ENCODE measurements at places on chromosomes 3 and 15.

DNA sequence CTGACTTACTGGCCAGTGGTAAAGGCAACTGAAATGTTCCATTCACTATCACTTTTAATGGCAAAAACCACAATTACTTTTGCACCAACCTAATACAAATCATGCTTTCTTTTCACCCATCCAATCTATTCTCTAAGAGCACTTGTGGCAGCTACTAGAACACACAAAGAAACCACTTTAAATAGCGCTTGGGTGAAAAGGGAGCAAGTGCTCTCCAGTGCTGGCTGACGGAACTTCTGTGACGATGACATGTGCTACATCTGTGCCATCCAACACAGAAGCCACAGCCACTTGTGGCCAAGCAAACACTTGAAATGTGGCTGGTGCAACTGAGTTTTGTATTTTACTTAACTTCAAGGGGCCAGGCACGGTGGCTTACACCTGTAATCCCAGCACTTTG, 18.9 kb downstream of the SH3BP5 start:
- no peak for DNase-seq

GRCh38 chr3:188350961-188351360, 197.0 kb downstream of the LPP start:
- no peak for DNase-seq

DNA sequence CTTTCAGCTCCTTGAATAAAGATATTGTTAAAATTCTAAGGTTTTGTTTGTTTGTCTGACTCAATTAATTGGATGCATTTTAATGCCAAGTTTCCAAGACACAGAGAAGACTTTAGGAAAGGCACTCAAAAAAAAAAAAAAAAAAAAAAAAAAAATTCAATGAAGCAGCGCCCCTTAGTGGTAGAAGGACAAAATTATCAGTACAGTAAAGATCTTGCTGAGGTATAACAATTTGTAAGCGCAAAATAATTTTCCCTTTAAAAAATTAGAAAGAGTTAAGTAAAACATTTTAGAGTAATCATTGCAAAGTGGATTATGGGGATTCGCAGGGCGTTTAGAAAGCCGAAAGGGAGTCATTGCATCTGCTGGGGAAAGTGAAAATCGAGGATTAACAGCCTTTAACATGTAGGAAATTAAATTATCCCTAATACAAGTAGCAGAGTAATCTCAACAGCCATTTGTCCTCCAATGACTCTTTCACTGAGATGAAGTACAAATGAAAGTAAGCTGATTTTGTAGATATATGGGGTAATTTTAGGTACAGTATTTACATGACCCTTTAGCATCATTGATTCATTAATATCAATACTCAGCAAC, 5.8 kb upstream of the DIS3L start:
- DNase-seq = peak; percentile 24

DNA sequence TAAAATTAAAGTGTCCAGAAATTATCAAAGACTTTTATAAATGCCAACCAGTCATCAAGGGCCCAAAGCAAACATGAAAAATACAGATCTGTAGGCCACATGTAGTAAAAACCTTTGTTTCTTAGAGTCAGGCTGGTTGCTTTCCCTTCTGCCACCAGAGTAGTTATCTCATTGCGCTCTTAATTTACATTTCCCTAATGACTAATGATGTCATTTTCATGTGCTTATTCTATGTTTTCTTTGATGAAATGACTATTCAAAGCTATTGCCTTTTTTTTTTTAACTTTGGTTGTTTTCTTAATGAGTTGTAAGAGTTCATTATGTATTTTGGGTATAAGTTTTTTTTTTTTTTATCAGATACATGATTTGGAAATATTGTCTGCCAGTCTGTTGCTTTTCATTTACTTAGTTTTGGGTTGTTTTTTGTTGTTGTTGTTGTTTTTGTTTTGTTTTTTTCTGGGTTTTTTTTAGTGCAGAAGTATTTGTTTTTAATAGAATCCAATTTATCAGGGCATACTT, 140.6 kb downstream of the HCN4 start:
- no peak for DNase-seq

- no peak for DNase-seq
These were observed 62.1 kb upstream of the FAM3D start for GRCh38 chr3:58728723-58729122.
